M059J (cell line): ENCODE measurements at places on chromosomes 5 and 9. TPM values are rescaled to one million over a fixed set of nuclear protein-coding genes. Genes with fewer than 3 reads are reported as not detected.

Gene POLR3G
- 7.6 and 11.5 TPM in 2 replicates for total RNA-seq

Gene ZSWIM6
- 5.3 and 10.9 TPM in 2 replicates for total RNA-seq

GRCh38 chr5:17438027-17438426 is 60.0 kb upstream of the TAF11L2 start:
- no peak for DNase-seq

- DNase-seq = no peak
Observed at GRCh38 chr9:112831281-112831851, 59.3 kb downstream of the SLC46A2 start.

DNA sequence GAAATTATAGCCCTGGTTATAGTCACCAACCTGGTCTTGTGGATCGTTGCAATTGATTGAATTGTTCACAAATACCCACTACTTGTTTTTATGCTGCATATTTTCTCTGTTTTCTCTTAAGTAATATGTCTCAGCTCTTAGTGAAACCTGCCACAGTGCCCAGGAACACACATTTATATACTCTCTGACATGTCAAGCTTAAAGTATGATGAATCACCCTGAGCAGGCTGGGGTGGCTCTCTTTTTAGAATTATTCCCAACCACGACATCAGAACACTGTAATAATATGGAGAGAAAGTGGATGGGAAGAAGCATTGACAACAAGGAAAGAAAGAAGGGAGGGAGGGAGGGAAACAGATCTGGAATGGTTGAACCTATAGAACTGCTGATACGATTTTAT is 72.8 kb upstream of the ZNF608 start:
- DNase-seq = no peak

DNA sequence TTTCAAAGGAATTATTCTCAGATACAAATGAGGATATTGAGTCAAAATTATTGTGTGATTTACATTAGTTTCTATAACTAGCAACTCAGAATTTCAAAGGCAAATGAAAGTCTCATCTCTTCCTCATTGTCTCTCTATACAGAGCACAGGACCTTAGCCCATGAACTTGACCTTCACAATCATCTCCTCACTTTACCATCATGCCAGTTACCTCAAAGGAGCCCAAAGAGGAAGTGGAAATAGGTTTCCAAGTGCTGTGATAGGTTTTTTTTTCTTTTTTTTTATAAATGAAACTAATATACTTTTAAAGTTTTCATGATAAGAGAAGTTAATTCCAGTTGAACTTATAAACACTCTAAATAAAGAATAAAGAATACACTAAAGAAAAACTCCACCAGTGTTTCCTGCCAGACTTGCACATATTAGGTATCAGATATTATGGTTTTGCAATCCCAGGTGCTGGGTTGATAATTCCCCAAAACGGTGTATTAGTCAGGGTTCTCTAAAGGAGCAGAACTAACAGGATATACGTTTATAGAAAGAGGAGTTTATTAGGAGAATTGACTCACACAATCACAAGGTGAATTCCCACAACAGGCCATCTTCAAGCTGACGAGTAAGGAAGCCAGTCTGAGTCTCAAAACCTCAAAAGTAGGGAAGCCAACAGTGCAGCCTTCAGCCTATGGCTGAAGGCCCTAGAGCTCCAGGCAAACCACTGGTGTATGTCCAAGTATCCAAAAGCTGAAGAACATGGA is 50.1 kb upstream of the ADAMTS16 start:
- DNase-seq = peak; percentile 8

GRCh38 chr5:142617416-142618129 is 68.3 kb downstream of the FGF1 start:
- DNase-seq = peak; percentile 36

GRCh38 chr9:89789922-89790510 is 185.2 kb downstream of the GADD45G start:
- DNase-seq = no peak

DNA sequence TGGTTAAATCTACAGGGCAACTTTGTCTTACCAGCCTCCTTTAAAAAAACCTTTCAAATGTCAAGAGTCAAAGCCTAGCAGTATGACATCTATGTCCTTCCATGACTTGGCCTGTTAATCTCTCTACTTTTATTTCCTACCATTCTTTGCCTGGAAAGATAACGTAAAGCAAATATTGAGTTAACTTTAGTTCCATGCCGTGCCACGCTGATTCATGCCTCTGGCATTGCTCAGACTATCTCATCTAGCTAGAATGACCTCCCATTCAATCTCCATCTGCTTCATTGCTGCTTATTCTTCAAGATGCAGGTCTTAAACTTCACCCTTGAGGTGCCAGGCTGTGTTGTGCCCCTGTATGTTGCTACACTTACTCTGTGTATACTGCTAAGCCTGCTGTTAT is 729.8 kb downstream of the EFNA5 start:
- DNase-seq = peak; percentile 1

GRCh38 chr5:103327451-103327850 is 68.9 kb downstream of the MACIR start:
- DNase-seq = no peak
